ENCODE measurements at places on chromosomes 1 and 21. TPM values are rescaled to one million over a fixed set of nuclear protein-coding genes. Genes with fewer than 3 reads are reported as not detected.

GRCh38 chr1:29121936-29122681, 1.6 kb downstream of the TMEM200B start:
- no peak overlapping the region for H3K27ac ChIP-seq
- DNase-seq, result peak; percentile 74
- no peaks in the 10 kb centered on the region for H3K36me3 ChIP-seq

DNA sequence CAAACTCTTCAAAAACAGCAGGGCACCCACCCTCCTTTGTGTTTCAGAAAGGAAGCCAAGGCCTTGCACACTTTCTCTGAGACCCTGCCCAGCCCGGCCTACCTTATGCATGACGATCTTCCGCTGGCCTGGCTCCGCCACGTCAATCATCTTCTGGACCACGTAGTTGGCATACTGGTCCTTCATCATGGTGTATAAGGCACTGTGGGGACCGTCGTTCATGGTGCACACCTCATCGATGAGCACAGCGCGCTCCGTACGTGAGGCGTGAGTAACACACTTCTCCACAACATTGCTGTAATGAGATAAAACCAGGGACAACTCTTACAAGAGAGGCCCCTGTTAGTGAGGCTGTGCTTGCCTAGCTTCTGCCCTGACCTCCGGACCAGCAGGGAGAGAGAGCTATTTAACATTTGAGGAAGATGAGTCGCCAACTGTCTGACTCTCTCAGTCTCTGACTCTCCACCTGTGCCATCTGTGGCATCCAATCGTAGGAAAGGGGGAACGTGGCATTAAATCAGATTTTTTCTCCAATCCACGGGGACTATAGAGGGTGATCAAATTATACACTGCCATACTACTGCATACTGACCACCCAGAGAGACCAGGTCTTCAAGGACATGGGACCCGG, 28.1 kb upstream of the SDC3 start:
- DNase-seq, result no peak
- H3K4me1 ChIP-seq, result no peaks in the 10 kb centered on the region
- H3K4me3 ChIP-seq, result no peak overlapping the region
- no peak overlapping the region for H3K27ac ChIP-seq
- no peaks in the 10 kb centered on the region for H3K27me3 ChIP-seq
- peaks cover 43% of the 10 kb centered on the region for H3K36me3 ChIP-seq

The CLSTN1 gene
- 38.5 TPM for polyA plus RNA-seq

GRCh38 chr1:219582296-219582695, 30.6 kb downstream of the ZC3H11B start:
- no peak overlapping the region for H3K27ac ChIP-seq
- no peak for DNase-seq
- no peaks in the 10 kb centered on the region for H3K27me3 ChIP-seq
- 0 out of 2 replicates have a peak, but pooled peaks cover 7% of the 10 kb centered on the region for H3K4me1 ChIP-seq
- no peaks in the 10 kb centered on the region for H3K36me3 ChIP-seq

The CLCA4 gene
- polyA plus RNA-seq, result not detected

- no peak overlapping the region for H3K27ac ChIP-seq
- H3K27me3 ChIP-seq, result no peaks in the 10 kb centered on the region
- H3K4me1 ChIP-seq, result no peaks in the 10 kb centered on the region
Measured at GRCh38 chr1:51714374-51715019, 97.6 kb downstream of the OSBPL9 start.

DNA sequence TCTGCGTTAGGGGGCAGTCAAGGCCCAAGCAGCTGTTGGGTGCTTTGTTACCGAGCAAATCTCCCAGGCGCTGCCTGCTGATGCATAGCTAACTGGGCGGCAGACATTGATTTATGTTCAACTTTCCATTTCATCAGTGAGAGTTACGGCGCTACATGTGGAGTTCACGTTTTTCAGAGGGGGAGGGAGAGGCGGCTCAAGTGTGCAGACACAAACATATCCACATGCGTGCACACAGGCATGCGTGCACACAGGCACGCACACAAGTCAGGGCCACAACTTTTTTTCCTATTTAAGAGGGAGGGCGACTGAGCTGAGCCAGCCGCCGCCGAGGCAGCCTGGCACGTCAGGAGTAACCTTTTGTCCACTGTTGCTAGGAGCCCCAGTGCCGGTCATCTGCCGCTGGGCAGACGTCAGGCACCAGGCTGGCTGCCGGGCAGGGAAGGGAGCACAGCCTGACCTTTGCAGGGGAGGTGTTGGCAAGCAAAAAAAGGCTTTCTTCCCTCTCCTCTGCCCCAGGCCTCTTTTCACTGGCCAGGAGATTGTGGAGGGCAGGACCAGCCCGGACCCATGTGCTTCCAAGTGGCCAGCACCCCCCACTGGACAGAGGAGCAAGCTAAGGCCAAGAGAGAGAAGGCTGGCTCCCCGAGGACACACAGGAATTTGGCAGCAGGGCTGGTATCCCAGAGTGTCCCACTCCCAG, 73.3 kb downstream of the MRPL37 start:
- H3K36me3 ChIP-seq, result no peaks in the 10 kb centered on the region
- H3K4me3 ChIP-seq, result no peak overlapping the region
- peaks cover 37% of the 10 kb centered on the region for H3K4me1 ChIP-seq
- H3K27me3 ChIP-seq, result no peaks in the 10 kb centered on the region
- peak; percentile 72 for DNase-seq
- H3K27ac ChIP-seq, result 0 out of 2 replicates have a peak overlapping the region, but pooled peaks have one; percentile 26

GRCh38 chr1:65724151-65724550, 68.5 kb upstream of the PDE4B start:
- H3K36me3 ChIP-seq, result no peaks in the 10 kb centered on the region
- H3K27ac ChIP-seq, result no peak overlapping the region
- DNase-seq, result no peak
- no peaks in the 10 kb centered on the region for H3K27me3 ChIP-seq
- peaks cover 4% of the 10 kb centered on the region for H3K4me1 ChIP-seq

The LMX1A gene
- polyA plus RNA-seq, result not detected

DNA sequence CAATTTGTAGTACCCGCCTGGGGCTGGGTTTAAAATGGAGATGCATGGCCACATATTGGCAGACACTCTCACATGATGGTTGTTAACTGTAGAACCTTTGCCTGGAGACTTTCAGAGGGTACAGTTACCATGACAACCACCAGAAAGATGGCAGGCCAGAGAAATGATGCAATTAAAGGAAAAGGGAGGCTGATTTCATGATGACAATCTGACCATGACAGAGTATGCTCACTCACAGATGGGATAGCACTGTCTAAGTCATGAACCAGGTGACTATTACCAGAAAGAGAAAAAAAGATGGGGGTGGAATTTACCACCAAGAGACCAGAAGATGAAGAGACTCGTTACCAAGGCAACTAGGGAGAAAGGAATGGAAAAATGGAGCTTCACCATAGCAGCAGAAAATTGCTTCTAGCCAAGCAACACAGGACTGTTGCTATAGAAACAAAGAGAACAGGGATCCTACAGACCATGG, 3.5 kb upstream of the TRIT1 start:
- peak; percentile 53 for DNase-seq
- H3K27ac ChIP-seq, result no peak overlapping the region
